ENCODE measurements at places on chromosomes 13 and 19. TPM values are rescaled to one million over a fixed set of nuclear protein-coding genes. Genes with fewer than 3 reads are reported as not detected.

SERTAD3 gene
- total RNA-seq = 47.1 TPM

FSD1 gene
- 7.7 TPM for total RNA-seq

TEX26 gene
- total RNA-seq = not detected

OR7A5 gene
- total RNA-seq = not detected

RNF113B gene
- not detected for total RNA-seq

CCDC70 gene
- not detected for total RNA-seq
